ENCODE measurements at places on chromosomes 3 and 15.
A peak's percentile ranks its signal among the peaks of the same experiment; 100 is the strongest.

- DNase-seq, result no peak
Observed at GRCh38 chr3:144289057-144289456, 317.4 kb downstream of the DIPK2A start.

- DNase-seq, result no peak
Observed at GRCh38 chr15:71804695-71805470, 5.5 kb upstream of the NR2E3 start.

- no peak for DNase-seq
Observed at GRCh38 chr3:138434875-138435772, 708 bp downstream of the ESYT3 start.

DNA sequence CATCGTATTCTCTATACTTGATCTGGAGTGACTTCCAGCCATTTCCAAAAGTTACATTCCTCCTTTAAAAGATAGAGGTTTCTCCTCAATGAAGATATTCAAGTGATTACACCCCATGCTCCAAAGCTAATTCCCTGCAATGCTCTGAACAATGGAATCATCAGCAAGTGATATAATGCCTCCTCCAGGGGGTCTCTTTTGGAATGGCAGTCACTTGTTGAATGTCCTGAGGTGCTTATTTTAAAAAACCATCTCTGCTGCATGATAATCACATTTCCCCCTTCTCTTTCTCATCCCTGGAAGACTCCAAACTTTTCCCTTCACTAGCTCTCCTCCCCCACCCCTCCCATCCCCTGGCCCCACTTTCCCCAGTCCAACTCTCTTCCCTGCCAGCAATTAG, 2.6 kb downstream of the LHFPL4 start:
- no peak for DNase-seq

GRCh38 chr15:49282366-49282765, 112.3 kb downstream of the GALK2 start:
- DNase-seq, result no peak

GRCh38 chr3:124530916-124531315, 199.3 kb upstream of the UMPS start:
- DNase-seq, result no peak

GRCh38 chr3:29478611-29479010, 197.7 kb downstream of the RBMS3 start:
- DNase-seq, result no peak

DNA sequence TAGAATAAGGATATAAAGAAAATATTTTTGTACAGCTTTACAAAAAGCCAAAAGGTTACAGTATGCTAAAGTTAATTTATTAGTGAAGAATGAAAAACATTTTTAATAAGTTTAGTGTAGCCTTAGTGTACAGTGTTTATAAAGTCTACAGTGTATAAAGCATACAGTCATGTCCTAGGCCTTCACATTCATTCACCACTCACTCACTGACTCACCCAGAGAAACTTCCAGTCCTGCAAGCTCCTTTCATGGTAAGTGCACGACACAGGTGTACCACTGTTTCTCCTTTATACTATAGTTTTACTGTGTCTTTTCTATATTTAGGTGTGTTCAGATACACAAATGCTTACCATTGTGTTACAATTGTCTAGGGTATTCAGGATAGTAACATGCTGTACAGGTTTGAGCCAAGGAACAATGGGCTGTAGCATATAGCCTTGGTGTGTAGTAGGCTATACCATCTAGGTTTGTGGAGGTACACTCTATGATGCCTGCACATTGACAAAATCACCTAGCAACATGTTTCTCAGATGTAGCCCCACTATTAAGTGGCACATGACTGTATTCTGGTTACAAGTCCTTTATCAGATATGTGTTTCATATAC, 197.1 kb upstream of the KBTBD8 start:
- no peak for DNase-seq

DNA sequence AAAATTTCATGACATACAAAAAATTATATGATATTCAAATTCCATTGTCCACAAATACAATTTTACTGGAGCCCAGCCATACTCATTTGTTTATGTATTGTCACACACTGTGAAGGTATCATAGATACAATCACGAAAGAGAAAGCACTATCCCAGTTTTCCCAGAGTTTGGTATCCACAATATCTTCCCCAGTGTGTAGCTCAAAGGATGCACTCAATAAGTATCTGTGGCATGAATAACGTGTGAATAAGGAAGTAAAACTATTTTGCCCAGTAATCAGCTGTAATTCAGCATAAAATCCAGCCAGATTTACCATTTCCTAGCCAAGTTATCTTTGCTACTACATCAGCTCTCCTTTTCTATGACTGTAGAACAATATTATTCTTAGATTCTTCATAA, 131.3 kb upstream of the KCNMB2 start:
- DNase-seq, result no peak

- DNase-seq, result no peak
Observed at GRCh38 chr3:150308481-150309256, 99.4 kb upstream of the TSC22D2 start.

GRCh38 chr15:91282486-91282885, 182.4 kb downstream of the SV2B start:
- no peak for DNase-seq

DNA sequence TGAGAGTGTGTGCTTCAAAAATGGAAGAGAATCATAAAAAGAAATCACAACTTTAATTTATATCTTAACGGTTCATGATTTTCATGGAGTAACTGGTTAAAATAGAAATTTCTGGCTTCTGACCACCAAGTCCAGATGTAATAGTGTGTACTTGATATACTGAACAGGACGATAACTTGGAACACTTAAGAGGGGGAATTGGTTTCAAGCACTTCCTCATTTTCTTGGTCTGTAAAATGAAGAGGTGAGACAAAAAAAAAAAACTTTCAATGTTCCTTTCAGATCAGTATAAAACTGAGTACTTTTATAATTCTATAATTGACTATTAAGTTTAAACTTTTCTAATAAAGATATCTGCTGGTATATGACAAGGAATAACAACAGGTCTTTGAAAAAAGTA, 64.0 kb upstream of the TRA2B start:
- DNase-seq, result no peak

DNA sequence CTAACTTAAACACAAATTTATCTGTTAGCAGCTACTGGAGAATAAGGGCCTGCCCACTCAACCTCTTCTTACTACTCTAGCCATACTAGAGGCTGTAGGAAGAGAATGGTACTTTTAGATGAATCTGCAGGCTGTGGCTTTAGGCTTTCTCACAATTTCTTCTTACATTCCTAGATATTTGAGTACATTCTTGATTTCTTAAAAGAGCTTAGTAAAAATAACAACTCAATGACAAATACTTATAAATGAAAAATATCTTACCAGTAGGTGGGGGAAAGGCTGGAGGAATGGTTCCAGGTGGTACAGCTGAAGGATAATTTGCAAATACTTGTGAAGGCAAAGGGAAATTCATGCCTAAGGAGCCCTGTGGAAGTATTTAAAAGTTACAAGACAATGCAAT, 92.9 kb upstream of the GK5 start:
- DNase-seq, result no peak

DNA sequence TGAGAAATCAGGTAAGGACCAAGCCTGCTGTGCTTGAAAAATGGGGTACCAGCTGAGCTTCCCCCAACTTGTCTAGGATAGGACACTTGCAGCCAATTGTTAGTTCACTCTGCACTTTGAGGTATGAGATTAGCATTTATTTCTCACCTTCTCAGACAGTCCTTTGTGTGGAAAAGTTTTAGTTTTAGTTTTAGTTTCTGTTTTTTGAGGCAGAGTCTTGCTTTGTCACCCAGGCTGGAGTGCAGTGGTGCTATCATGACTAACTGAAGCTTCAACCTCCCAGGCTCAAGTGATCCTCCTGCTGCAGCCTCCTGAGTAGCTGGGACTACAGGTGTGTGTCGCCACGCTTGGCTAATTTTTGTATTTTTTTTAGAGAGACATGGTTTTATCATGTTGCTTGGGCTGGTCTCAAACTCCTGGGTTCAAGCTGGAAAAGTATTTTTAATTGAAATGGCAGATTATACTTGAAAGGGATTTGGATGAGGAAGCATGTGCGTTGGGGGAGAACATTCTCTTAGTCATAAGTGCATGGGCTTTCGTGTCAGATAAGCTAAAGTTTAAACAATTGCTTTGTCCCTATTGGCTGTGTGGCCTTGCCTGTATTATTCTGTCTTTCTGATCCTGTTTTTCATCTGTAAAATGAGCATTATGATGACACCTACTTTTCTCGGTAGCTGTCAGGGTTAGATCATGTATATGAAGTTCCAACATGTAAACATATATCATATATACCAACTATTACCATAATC, 25.2 kb upstream of the CCK start:
- no peak for DNase-seq

GRCh38 chr15:57506422-57506821, 85.3 kb upstream of the MYZAP start:
- DNase-seq, result no peak

DNA sequence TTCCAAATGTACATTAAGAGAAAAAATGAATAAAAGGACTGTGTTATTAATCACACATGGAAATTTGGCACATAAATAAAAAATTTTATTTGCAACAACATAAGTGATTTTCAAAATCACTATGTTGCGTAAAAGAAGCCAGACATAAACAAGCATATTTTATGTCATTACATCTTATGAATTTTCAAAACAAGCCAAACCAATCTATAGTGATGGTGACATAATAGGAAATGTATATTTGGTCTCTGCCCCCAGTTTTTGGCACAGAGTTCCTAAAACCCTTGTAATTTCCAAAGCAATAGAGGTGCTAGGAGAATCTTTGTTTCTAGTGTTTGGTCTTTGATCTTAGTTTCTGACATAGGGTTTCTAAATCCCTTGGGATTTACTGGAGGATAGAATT, 543.3 kb downstream of the ZBBX start:
- no peak for DNase-seq

DNA sequence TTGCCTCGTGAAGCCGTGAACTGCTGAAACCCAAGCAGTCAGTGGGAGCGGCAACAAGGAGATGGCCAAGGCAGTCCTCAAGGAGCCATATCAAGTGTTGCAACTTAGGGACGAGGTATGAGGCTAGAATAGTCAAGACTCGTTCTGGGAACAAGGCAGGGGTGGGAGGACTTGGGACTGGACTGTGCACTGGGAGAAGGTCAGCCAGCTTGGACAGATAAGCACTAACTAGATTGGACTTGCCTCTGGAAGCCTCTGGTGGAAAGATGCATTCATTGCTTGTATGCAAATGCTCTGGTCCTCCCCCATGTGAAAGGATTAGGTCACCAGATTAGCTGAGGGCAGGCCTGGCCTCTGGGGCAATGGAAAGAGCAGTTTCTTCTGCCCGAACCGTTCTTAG, 123.3 kb upstream of the CTNNB1 start:
- DNase-seq, result no peak

DNA sequence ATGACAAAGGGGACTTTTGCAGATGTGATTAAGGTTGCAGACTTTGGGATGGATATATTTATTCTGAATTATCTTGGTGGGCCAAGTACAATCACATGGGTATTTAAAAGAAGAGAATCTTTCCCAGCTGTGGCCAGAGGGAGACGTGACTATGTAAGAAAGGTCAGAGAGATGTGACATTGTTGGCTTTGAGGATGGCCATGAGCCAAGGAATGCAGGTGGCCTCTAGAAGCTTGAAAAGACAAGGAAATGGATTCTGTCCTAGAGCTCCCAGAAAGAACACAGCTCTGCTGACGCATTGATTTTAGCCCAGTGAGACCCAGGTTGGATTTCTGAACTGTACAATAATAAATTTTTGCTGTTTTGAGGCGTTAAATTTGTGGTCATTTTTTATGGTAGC, 616.0 kb upstream of the TBL1XR1 start:
- peak; percentile 61 for DNase-seq

GRCh38 chr3:156298014-156298413, 177.6 kb downstream of the KCNAB1 start:
- DNase-seq, result no peak

Measured in prostate gland (tissue), 2 donors.